ENCODE measurements at places on chromosomes 13 and 19.
A peak's percentile ranks its signal among the peaks of the same experiment; 100 is the strongest.

- DNase-seq = no peak
These were observed 1342.5 kb upstream of the SLC10A2 start for GRCh38 chr13:104408733-104409132.

- DNase-seq = no peak
These were observed 881.1 kb downstream of the PCDH9 start for GRCh38 chr13:66348745-66349690.

DNA sequence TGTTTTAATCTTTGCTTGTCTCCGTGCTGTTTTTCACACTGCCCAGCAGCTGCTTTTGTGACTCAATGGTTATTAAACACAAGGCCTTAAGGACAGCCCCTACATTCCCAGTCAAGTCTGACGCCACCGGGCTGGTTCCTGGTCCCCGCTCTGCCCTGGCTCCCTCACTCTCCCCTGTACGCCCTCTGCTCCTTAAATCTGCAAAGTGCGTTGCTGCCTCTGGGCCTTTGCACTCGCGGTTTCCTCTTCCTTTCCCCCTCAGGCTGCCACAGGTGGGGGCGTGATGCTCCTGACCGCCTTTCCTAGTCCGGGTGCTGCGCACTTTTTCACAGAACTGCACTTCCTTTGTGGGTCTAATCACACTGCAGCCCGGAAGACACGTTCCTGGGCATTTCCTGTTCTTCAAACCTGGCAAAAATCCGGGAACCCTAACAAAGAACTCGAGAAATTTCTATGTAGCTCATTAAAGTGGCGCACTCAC, 25.6 kb downstream of the NOSIP start:
- DNase-seq = no peak

- DNase-seq = peak; percentile 88
These were observed 74.7 kb downstream of the KLF5 start for GRCh38 chr13:73133531-73133930.

- no peak for DNase-seq
These were observed 10.9 kb downstream of the NUFIP1 start for GRCh38 chr13:44978328-44978727.

DNA sequence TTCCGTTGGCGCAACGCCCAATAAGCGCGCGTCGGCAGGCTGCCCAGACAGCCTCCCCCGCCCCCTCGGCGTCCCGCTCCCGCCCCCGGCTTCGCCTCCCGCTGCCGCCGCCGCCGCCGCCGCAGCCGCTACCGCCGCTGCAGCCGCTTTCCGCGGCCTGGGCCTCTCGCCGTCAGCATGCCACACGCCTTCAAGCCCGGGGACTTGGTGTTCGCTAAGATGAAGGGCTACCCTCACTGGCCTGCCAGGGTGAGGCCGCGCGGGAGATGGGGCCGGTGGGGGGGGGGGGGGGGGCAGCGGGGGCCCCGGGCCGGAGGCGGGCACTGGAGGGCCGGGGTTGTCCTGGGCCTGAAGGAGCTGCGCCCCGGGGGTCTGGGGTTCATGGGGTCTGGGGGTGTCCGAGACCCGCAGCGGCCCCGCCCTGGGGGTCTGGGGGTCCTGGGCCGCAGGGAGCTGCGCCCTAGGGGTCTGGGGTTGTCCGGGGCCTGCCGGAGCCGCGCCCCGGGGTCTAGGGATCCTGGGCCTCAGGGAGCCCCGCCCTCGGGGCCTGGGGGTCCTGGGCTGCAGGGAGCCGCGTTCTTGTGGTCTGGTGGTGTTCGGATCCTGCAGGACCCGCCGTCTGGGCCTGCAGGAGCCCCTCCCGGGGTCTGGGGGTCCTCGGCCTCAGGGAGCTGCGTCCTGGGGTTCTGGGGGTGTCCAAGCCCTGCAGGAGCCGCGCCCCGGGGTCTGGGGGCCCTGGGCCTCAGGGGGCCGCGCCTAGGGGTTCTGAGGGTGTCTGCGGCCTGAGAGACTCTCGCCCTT, at the start of gene HDGFL2:
HDGFL2 (plus strand) TSS at position 124 of the 801 bp plus-strand sequence; CDS start at position 178, 54 bp downstream.
- DNase-seq = no peak

GRCh38 chr19:1163934-1164683, 10.0 kb downstream of the SBNO2 start:
- DNase-seq = no peak

GRCh38 chr19:56978023-56978565, 137.6 kb upstream of the PEG3 start:
- no peak for DNase-seq

DNA sequence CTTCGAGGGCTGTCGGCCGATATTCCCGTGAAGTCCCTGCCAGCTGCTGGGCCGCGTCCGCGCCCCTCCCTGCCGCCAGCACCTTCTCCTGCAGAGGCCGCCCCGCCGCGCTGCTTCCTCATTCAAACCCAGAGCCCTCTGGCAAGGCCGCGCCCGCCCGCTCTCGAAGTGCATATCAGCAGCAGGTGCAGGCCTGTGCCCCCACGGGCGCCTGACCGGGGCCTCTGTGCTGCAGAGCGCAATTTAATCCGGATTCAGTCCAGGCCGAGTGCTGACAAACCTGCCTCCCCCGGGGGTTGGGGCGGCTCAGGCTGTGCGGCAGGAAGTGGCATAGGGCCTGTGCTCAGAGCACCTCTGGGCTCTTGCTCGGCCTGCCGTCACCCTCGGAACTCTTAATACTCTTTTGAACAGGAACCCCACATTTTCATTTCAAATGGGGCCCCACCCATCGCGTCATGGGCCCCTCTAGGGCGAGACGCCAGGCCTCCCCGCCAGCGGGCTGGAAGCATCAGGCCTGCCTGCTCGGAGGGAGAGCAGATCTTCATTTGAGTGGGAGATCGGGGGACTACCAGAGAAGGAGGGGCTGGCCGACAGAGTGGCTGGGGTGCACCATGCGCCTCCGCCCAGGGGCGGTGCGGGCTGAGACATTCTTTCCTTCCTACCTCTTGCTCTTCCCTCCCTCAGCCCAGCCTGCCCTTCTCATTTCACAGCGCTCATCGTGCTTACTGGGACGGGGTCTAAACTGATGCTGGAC, 125.7 kb downstream of the TNFRSF19 start:
- DNase-seq = no peak

DNA sequence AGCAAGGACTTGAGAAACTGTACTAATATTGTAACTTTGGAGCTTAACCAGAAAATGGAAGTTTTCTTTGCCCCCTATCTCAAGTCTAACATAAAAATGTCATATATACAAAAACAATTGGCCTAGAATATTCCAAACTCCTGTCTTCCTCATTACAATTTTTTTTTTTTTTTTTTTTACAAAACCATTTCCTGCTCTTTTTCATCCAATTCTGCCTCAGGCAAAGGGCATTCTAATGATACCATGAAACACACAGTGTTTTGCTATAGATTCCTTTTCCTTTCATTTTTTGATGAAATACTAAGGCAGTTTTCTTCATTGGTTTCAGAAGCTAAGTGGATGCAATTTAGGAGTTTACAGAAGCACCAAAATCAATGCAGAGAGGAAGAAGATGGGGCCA, 119.7 kb downstream of the LHFPL6 start:
- DNase-seq = no peak

GRCh38 chr19:41610789-41611188, 16.1 kb downstream of the CEACAM4 start:
- DNase-seq = no peak

- no peak for DNase-seq
These were observed 69.0 kb upstream of the ZNF536 start for GRCh38 chr19:30303131-30303654.

DNA sequence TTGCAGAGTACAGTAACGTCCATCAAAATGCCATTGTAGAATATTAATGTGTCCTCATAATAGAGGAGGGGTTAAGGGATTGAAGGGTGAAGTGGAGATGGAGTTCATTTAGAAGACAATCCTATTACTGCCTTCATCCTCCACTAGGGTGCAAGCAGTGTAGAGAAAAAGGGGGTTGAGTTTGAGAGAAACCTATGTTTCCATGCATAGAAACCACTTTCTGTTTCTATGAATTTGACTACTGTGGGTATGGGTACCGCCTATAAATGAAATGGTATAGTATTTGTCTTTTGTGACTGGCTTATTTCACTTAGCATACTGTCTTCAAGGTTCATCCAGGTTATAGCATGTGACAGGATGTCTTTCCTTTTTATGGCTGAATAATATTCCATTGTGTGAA, 156.0 kb downstream of the GGACT start:
- no peak for DNase-seq

GRCh38 chr13:98389319-98389718, 187.6 kb downstream of the STK24 start:
- DNase-seq = no peak

GRCh38 chr13:27200413-27201070, 28.9 kb upstream of the USP12 start:
- no peak for DNase-seq

- DNase-seq = no peak
These were observed 15.9 kb upstream of the EFNB2 start for GRCh38 chr13:106551350-106551749.

DNA sequence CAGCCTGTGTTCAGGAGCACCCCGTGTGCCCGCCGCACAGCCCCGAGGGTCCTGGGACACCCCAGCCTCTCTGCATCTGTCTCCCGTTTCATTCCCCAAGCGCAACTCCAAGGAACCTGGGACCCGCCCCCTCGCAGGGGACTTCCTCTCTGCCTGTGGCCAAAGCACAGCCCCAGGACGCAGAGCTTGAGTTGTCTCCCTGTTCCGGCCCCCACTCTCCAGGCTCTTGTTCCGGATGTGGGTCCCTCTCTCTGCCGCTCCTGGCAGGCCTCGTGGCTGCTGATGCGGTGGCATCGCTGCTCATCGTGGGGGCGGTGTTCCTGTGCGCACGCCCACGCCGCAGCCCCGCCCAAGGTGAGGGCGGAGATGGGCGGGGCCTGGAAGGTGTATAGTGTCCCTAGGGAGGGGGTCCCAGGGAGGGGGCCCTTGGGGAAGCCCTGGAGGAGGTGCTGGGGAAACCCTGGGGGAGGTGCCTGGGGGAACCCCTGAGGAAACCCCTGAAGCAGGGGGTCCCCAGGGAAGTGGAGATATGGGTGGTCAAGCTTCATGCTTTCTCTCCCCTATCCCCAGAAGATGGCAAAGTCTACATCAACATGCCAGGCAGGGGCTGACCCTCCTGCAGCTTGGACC, 1.3 kb downstream of the HCST start:
- DNase-seq = peak; percentile 45

GRCh38 chr19:43505186-43505456, 575 bp upstream of the PHLDB3 start:
- no peak for DNase-seq

DNA sequence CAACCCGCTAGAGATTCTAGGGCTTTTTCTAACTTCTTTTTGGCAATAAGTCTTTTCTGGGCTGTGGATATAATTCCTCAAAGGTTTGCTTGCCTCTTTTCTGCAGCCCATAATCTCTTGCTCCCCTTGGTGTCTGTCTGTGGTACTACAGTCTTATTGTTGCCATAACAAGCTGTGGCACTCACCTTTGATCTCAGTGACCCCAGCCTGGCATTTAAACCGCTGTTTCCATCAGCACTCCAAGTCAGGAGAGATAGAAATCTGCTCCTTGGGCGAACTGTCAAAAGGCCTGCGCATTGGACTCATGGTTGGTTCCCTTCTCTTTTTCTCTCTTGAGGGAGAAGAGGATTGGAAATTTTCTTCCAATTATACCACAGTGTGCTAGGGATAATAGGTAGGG, 14.5 kb upstream of the MPHOSPH8 start:
- DNase-seq = peak; percentile 53

DNA sequence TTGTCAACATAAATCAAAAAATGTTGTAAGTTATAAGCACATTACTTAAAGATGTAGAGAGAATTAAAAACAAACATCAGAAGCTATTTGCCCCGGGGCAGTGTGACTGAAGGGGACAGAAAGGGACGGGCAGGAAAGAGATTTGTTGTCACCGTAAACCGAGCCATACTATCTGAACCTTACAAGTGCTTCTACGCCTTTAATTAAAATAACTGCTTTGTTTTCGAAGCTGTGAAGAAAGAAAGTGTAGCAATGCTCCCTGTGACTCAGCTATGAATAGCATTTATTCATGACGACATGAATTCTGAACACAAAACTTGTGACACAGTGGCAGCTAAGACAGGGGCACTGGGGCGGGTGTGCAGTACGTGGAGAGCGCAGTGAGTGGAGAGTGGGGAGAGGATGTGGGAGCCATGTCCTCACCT, 30.0 kb downstream of the ZNF787 start:
- peak; percentile 86 for DNase-seq

DNA sequence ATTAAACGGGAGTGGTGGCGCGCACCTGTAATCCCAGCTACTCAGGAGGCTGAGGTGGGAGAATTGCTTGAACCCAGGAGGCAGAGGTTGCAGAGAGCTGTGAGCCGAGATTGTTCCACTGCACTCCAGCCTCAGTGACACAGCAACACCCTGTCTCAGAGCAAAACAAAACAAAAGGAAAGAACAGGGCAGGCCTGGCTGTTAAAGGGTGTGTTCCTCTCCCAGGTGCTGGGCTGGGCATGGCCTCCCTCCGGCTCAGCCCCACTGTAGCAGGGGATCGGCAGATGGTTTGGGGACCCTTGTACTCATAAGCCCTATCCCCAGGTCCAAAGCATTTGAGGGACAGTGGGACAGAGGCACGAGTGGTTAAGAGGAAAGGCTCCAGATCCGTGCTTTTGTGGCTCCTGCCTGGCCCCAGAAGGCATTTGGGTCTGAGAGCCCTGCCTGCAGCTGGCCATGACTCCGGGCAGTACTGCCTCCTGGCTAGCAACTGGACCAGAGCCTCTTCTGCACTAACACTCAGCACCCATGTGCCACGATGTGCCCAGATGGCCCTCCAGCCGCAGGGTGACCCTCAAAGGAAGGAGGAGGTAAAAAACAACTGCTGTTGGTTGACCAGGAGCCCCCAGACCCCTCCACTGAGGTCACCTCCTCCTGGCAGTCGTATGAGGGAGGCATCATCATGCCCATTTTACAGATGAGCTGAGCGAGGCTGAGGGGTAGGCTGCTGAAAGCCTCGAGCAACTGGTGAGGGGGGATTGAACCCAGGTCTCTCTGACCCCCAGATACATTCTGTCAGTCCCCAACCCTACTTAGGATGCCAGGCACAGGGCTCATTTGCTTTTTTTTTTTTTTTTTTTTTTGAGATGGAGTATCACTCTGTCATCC, 10.0 kb downstream of the RFX1 start:
- no peak for DNase-seq

- no peak for DNase-seq
These were observed 59.4 kb downstream of the KDM4B start for GRCh38 chr19:5028229-5028886.

GRCh38 chr19:48364598-48365348, 606 bp downstream of the SYNGR4 start:
- DNase-seq = no peak

GRCh38 chr13:102696465-102696864, 1.6 kb upstream of the METTL21C start:
- no peak for DNase-seq

- DNase-seq = no peak
These were observed 30.4 kb downstream of the ANKRD10 start for GRCh38 chr13:110884517-110884916.

- DNase-seq = no peak
These were observed 429.5 kb downstream of the COG6 start for GRCh38 chr13:40084934-40085333.

GRCh38 chr13:101916108-101916774, 463.8 kb downstream of the ITGBL1 start:
- DNase-seq = no peak

Measured in MCF 10A (cell line).